ENCODE measurements at places on chromosomes 7 and 10.

GRCh38 chr7:21064698-21065648 lies 278.3 kb upstream of the SP8 start:
- no peak for DNase-seq

- DNase-seq: no peak
These were observed 82.6 kb upstream of the PRKG1 start for GRCh38 chr10:50991456-50992355.

DNA sequence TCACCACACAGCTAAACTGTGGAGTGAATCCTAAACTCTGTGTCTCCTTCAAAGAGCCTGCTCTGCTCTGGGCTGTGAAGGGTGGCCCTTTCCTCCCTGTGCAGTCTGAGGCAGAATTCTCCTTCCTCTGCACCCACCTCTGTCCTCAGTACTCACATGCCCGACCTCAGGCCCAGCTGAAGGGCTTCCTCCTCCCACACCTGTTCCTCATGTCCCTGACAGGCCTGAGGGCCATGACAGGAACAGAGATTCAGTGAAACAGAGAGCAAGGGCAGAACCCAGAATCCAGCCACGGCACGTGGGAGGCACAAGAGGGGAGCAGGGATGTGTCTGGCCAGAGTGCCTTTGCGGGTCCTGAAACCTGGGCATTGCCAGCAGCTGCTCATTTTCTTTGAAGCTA lies 13.9 kb downstream of the CREB3L2 start:
- DNase-seq: peak; percentile 44

GRCh38 chr7:116560021-116560970 lies 35.5 kb downstream of the CAV1 start:
- DNase-seq: no peak

GRCh38 chr7:9242636-9243035 lies 809.2 kb downstream of the NXPH1 start:
- no peak for DNase-seq

Measured in suppressor macrophage treated with lipopolysaccharide for 1 hour (primary cell).